ENCODE measurements at places on chromosomes 2 and 18. TPM values are rescaled to one million over a fixed set of nuclear protein-coding genes. Genes with fewer than 3 reads are reported as not detected.

DNA sequence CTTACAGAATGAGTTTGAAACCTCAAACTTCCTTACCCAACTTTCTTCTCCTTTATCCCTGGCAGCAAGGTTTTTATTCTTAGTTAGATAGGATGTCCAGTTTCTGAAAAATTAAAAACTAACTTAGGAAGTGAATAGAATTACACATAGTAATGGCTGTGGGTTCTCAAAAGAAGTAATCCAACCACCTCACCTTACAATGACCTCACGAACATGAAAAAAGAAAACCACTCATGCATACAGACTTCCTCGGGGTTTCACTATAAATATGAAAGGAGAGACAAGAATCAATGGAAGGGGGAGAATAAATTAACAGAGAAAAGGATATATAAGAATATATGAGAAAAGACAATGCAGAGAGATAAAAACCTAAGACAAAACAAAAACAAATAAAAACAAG is 1044.3 kb upstream of the KLHL29 start:
- no peaks in the 10 kb centered on the region for H3K36me3 ChIP-seq
- H3K4me3 ChIP-seq = no peak overlapping the region
- H3K4me1 ChIP-seq = no peaks in the 10 kb centered on the region
- H3K27ac ChIP-seq = no peak overlapping the region
- DNase-seq = no peak

- peaks cover 9% of the 10 kb centered on the region for H3K36me3 ChIP-seq
- no peak overlapping the region for H3K4me3 ChIP-seq
- no peaks in the 10 kb centered on the region for H3K27me3 ChIP-seq
Measured at GRCh38 chr2:42303252-42303651, 57.8 kb downstream of the COX7A2L start.

DNA sequence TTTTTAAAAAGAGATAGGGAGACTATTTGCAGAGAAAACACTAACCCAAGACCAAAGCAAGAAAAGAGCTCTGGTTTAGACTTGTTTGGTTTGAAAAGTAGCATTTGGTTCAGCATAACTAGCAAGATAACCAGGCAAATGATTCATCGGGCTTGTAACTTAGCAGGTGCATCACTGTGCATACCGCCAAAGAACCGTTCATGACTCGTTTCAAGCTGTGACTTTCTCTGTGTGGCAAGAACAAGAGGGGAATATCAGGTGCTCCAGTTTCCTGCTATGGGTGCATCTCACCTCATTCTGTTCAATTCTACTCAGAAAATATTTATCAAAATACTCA is 244.9 kb downstream of the ETAA1 start:
- H3K4me1 ChIP-seq = no peaks in the 10 kb centered on the region
- H3K36me3 ChIP-seq = no peaks in the 10 kb centered on the region
- no peak for DNase-seq
- peaks cover 25% of the 10 kb centered on the region for H3K27me3 ChIP-seq
- H3K27ac ChIP-seq = no peak overlapping the region

The KCNG2 gene
- not detected for total RNA-seq

Data from HCT116 (cell line).